ENCODE measurements at places on chromosomes 1 and 21.

DNA sequence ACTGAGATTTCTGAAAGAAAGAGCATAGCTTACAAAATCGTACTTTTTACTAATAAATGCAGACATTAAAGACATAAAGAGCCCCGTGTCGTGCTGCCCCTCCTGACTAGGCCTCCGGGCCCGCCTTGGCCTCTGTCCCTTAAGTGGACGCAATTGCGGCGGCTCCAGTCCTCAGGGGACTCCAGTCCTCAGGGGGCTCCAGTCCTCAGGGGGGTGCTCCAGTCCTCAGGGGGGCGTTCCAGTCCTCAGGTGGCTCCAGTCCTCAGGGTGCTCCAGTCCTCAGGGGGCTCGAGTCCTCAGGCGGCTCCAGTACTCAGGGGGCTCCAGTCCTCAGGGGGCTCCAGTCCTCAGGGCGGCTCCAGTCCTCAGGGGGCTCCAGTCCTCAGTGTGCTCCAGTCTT is 10.6 kb upstream of the OR2M2 start:
- DNase-seq = no peak

- DNase-seq = no peak
Observed at GRCh38 chr1:26282401-26282918, 2.6 kb downstream of the SH3BGRL3 start.

GRCh38 chr1:241957692-241958494 is at the start of gene BECN2:
Gene BECN2, plus strand, starts transcription at chr1:241957767. Its CDS starts 0 bp downstream, at chr1:241957767.
- DNase-seq = no peak

GRCh38 chr1:7302873-7303272 is 468.2 kb upstream of the VAMP3 start:
- DNase-seq = no peak

- DNase-seq = no peak
Observed at GRCh38 chr1:176110203-176110602, 96.9 kb downstream of the COP1 start.

GRCh38 chr1:67441183-67441582 is 11.0 kb upstream of the SERBP1 start:
- no peak for DNase-seq

GRCh38 chr1:167950569-167950968 is 13.7 kb upstream of the MPC2 start:
- DNase-seq = no peak

DNA sequence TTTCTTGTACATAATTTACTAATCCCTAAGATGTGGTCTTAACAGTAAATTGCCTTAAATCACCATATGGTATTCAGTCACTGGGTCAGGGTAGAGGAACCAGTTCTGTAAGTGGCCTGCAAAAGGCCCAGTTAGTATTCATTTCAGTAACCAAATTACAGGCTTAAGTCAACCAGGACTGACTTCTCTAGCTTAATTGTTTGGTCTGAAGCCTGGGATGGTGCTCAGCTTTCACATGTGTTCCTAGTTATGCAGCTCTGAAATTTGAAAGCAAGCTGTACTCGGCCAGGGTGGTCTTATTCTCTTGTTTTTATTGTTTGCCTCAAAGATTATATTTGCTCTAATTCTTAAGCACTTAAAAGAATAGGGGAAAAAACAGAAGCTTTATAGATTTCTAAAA is 144.6 kb downstream of the MAGI3 start:
- no peak for DNase-seq

GRCh38 chr1:99818063-99818699 is 32.0 kb upstream of the AGL start:
- no peak for DNase-seq

DNA sequence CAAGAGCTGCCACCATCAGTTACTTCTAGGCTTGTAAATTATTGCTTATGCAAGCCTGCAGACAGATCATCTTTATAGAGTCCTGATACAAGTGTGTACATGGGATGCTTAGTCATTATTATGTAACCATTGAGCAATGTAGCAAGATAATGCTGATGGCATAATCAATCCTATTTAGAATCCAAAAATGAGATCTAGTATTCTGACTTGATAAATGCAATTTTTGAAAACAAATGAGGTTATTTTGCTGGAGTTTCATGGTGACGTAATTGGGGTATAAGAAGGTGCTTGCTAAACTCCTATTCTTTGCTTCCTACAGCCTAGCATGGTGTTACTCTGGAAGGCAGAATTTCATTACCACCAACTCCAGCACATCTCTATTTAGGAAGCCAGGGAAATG is 801.7 kb upstream of the PRMT6 start:
- DNase-seq = no peak

DNA sequence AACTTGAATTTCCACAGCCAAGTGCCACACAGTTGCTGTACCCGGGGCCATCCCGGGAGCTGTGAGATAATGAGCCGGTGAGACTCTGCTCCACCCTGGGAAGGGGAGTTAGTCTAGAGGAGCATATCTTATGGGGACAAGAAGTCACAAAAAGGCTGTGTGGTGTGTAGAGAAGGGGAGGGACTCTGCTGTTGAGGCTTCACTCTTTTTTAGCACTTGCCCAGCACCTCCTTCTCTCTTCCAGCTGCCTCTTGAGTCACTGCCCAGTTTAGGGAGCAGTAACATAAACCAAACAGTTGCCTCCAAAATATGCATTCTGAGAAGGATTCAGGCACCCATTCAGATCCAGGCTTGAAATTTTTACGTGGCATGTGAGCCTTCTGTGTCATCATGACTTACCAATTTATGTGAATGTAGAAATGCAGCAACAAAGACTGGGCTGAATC is 744 bp upstream of the WDR26 start:
- no peak for DNase-seq

GRCh38 chr1:29900712-29901111 is 664.4 kb downstream of the PTPRU start:
- no peak for DNase-seq

DNA sequence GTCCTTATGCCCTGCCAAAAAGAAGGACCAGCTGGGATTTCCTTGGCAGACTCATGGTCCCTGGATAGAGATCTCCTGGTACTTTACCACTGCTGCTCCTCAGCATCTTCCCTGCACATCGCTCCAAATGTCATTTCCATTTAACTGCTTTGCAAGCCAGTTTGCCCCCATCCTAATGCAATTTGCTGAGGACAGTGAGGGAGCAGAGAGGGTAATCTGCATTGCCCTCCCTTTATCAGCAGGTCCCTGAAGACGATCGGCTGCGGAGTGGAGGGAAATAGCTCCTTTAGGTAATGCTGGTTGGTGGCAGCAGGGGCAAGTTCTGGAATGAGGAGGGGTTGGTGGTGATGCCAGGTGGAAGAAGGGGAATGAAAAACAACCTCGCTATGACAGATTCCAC is 2.7 kb downstream of the PLXNA2 start:
- no peak for DNase-seq

All from stimulated activated CD4-positive, alpha-beta T cell treated with anti-CD3 and anti-CD28 coated beads, TNF-alpha, amount 100 ng/mL, for 1 hour (primary cell).